ENCODE measurements at places on chromosomes 7 and 10.

DNA sequence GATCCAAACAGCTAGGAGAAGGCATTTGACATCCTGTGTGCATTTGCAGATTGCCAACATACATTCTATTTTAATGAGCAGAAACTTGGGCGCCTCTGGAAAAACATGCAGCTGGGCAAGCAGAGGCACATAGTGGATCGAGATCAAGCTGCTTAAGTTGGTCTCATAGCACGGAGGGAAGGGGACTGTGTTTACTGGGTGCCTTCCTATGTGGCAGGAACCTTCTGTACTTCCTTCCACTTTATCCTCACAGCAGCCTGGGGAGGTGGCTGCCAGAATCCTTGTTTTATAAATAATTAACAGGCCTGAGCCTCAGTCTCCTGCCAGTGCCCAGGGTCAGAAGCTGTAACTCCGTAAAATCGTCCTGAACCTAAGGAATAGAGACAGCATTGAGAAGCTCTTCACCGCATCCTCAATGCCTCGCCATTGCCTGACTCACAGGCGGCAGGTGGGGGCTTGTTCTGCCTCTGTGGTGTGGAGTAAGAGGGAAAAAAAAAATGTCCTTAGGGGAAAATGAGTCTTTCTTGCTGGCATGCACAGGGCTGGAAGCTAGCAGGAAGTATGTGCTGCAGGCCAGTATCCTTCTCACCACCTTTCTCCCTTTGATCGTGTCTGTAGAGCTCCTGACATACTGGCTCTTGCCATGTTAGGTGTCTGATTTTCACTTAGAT lies 6.2 kb downstream of the VWA2 start:
- DNase-seq: no peak

GRCh38 chr7:50262916-50263690 lies 41.4 kb upstream of the IKZF1 start:
- DNase-seq: peak; percentile 55

GRCh38 chr10:75061709-75062505 lies 49.5 kb upstream of the SAMD8 start:
- no peak for DNase-seq

GRCh38 chr7:68682910-68683309 lies 915.4 kb upstream of the AUTS2 start:
- no peak for DNase-seq

DNA sequence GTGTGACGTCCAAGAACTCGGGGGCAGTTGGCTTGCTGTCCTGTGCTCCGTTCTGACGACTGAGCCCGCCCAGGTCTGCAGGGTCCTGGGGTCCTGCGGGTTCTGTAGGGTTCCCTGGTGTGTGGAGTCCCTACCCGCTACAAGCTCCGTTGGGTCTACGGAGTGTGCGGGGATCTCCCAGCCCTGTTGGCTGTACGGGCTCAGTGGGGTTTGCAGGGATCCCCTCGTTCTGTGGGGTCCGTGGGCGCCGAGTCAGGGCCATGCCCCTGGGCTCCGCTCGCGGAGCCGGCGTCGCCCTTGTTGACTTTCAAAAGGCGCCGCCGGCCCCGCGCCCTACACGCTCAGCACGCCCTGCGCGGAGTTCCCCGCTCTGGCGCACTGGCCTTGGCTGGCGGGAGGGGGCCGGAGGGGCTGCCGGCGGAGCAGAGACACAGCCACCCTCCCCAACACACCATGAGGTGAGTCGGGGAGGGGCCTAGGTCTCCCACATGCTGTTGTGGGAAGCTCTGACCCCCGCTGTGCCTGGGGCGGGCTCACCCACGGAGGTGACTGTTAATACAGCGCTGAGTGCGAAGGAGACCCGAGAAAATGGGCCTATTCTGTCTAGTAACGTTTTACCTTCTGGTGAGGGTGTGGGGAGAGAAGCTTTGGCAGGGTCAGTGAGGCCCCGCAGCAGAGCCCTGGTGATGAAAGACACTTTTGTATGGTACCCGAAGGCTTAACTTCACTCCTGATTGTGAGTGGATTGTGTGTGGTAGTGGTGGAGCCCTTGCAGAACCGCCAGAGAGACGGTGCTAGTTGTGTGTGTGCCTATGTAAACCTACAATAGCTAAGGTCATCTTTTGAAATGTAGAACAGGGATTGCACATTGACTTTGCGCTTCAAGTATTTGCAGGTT lies 8.1 kb downstream of the TASOR2 start:
- peak; percentile 56 for DNase-seq

DNA sequence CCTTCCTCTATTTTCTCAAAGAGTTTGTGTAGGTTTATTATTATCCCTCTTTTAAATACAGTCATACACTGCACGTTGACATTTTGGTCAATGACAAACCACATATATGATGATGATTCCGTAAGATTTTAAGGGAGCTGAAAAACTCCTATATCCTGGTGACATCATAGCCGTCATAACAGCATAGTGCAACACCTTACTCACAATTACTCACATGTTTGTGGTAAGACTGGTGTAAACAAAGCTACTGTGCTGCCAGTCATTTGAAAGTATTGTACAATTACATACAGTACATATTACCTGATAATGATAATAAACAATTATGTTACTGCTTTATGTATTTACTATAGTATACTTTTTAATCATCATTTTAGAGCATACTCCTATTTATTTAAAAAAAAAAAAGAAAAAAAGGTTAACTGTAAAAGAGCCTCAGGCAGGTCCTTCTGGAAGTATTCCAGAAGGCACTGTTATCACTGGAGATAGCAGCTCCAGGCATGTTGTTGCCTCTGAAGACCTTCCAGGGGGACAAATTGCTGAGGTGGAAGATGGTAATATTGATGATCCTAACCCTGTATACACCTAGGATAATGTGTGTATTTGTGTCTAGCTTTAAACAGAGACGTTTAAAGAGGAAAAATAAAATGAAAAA lies 123.3 kb upstream of the CDK1 start:
- DNase-seq: no peak

DNA sequence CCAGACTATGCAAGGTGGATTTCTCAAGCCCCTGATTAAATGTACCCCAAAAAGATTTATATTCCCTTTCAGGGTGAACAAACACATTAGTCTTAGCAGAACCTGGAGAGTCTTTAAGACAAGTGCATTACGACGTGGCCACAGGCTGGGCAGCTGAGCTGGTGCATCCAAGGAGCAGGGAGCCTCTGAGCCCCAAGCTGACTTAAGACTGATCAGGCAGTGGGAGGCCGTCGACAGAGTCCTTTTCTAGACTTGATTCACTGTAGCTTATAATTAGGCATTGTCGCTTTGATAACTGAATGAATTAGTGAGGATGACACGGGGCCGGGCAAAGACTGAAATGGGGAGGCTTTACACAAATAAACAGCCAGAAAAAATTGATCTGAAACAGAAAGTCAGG lies 353.2 kb downstream of the GPAM start:
- DNase-seq: no peak

DNA sequence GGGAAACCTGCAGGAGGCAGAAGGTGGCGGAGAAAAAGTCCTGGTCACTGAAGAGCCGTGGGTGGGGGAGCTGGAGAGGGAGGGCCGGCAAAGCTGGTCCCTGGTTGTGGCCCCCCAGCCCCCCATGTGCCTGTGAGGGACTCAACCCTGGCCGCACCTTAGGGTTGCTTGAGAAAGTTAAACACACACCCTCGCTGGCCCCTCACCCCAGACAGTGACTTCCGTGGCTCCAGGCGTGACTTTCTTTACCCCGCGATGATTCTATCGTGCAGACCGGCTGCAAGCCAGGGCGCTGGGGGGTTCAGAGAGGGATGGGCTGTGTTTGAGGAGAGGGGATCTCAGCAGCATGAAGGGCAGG lies 447.6 kb upstream of the FOXK1 start:
- no peak for DNase-seq

DNA sequence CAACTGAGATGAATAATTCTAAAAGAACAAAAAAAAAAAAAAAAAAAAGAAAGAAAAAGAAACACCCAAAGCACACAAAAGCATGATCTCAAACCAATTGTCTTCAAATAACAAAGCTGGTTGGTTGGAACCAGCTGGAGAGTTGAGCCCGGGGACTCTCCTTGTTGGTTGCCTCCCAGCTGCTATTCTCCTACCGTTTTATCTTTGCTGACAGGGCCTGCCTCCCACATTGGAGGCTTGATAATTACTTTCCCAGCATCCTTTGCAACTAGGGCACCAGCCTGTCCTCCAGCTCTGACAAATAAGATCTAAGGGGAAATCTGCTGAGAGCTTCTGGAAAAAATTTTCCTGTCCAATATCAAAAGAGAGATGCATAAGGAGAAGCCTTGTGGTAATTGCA lies 6.8 kb downstream of the PON1 start:
- no peak for DNase-seq

DNA sequence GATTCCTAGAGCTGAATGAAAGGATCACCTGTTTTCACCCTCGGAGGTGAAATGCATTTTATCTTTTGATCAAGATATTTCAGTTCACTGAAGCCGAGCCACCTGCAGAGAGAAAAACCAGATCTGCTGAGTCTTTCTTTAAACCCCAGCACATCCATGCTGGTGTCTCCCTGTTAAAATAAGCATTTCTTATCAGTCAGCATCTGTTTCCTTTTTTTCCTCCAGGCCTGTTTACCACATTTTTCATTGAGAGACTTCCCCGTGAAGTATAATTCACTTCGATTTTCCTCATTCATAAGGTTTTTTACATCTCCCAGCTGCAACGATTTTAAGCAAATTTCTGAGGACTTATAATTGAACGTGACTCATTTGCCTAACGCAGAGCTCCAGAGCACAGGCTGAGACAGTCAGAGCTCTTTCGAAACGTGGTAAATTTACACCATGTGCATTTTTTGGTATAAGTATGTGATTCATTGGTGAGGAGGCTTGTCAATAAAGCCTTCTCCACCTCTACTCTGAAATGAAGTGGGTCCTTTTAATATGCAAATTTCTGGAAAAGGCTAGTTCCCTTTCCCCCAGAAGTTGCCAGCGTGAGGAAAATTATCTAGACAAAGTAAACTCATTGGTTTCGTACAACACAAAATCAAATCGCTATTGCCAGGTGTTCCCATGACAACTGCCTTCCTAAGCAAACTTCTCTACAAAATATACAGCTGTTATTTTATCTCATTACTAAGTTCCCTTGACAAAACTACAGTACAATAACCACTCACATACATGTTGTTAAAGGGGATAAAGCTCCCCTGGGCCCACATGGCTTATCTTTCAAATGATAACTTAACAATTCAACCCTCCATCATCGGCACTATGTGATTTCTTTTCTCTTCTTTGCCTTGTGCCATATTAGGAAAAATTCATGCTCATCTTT lies 374.8 kb upstream of the AKR1E2 start:
- DNase-seq: no peak
